ENCODE measurements at places on chromosomes 6 and 20. TPM values are rescaled to one million over a fixed set of nuclear protein-coding genes. Genes with fewer than 3 reads are reported as not detected.
A peak's percentile ranks its signal among the peaks of the same experiment; 100 is the strongest.

GRCh38 chr20:59848182-59848581 is 85.3 kb downstream of the SYCP2 start:
- no peak for DNase-seq

DNA sequence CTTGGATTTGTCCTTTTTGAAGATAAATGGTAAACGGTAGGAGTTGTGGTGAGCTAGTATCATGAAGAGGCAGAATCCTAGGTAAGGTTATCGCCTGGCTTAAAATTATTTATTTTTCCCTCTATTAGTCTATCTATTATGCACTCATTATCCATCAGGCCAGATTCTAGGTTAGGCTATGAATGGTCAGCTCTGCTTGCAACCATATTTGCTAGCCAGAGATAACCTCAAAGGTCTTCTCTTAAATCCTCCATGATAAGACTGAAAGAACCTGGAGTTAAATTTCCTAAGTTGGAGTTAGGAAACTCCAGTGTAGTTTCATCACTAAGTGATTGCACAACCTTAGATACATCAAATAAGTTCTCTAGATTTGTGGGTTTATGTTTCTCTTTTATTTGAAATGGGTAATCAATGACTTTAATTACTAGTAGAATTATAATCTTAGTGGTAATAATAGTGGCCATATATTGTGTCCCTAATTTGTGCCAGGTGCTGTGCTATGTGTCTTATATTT is 302.1 kb upstream of the RUNX2 start:
- DNase-seq = no peak

GRCh38 chr20:63374504-63374903 is 13.4 kb upstream of the CHRNA4 start:
- DNase-seq = no peak

- DNase-seq = no peak
These were observed 57.4 kb downstream of the PRL start for GRCh38 chr6:22239261-22239921.

- no peak for DNase-seq
These were observed 8.1 kb upstream of the TSPYL1 start for GRCh38 chr6:116287689-116288282.

DNA sequence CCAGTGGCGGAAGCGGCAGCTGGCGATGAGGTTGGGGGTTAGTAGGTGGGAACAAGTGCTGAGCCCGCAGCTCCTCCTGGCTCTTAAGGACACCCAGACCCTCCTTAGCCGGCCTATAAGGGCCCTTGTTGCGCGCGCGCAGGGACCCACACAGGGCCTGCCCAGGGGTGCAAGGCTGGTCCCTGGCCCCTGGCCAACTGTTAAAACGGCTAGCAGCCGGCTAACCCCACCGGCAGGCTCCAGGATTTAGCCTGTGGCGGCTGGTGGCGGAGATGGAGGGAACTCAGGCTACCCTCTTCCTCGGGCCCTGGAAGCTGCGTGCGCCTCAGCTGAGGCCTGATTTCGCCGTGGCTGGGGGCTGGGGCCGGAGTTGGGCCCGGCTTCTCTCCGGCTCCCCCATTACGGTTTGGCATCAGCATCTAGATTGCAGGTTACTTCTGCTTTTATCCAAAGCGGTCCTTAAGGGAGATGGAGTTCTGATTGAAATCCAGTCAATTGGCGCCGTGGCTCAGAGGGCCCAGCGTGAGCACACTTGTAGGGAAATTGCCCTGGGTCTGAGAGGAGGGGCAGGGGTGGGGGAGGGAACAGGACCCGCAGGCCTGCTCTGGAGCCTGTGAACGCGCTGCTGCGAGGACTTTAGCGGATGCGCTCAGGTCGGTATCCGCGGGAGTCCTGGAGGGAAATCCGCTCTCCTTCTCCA is 36.9 kb upstream of the CCDC167 start:
- DNase-seq = no peak

DNA sequence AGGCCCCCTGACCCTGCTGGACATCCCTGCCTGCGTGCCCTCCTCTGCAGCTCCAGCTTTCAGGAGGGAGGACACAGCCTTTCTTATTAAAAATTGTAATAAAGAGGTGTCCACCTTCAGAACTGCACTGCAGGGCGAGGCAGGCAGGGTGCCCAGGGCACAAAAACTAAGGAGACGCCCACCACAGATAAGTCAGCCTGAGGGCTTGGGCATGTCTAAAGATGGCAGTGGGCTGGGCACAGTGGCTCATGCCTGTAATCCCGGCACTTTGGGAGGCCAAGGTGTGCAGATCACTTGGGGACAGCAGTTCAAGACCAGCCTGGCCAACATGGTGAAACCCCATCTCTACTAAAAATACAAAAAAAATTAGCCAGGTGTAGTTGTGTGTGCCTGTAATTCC is 7.0 kb upstream of the C20orf144 start:
- DNase-seq = no peak

DNA sequence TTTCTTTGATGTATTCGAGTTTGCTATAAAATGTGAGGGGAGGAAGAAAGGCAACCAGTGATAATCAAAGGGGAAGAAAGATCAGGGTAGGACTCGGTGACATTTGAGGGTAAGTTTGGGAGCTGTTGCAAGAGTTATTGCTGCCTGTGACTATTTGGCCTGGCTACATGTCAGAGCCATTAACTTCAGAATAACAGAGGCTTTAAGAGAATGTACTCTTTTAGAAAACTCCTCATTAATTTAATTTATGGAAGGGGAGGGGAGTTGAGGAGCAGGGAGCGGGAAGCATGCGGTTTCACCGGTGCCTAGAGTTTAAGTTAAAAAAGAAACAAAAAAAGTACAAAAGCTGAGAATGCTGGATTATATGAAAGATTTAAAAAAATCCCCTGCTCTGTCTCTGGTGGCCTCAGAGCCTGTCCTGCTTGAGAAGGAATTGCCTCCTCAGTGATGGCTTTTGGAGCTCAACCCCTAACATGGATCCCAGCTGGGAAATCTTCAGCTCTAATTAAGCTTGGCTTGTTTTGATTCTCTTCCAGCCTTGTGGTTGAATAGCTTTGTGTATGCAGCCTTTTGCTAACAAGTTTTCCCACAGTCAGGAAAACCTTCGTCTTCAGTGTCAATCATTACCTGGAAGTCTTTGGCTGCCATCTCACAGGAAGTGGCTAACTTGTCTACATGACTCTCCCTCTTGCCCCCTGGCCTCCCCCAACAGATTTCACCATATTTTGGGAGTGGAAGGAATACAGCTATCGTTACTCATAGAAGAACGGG is 238.2 kb downstream of the SOX4 start:
- peak; percentile 58 for DNase-seq

GRCh38 chr20:58148891-58149290 is 79.6 kb downstream of the ANKRD60 start:
- DNase-seq = no peak

DNA sequence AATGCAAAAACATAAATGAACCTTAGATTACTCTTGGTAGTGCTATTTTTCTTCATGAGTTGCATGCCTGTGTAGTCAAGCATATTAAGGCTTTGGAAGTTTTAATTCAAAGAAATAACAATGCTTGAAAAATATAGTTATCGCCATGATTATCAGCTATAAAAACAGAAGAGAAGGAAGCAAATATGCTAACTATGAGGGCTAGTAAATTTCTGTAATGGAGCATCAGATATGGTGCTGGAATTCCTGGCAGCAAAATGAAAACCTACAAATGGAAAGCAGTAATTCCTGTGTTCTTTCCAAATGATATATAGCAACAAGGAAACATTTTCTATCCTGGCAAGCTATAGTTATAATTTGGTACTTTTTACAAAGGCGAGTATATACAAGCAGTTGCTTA is 29.7 kb downstream of the DOP1A start:
- DNase-seq = no peak

- no peak for DNase-seq
These were observed 26.8 kb downstream of the ZBTB9 start for GRCh38 chr6:33481192-33481591.

- DNase-seq = no peak
These were observed 46.3 kb downstream of the GRIK2 start for GRCh38 chr6:101439790-101440189.

DNA sequence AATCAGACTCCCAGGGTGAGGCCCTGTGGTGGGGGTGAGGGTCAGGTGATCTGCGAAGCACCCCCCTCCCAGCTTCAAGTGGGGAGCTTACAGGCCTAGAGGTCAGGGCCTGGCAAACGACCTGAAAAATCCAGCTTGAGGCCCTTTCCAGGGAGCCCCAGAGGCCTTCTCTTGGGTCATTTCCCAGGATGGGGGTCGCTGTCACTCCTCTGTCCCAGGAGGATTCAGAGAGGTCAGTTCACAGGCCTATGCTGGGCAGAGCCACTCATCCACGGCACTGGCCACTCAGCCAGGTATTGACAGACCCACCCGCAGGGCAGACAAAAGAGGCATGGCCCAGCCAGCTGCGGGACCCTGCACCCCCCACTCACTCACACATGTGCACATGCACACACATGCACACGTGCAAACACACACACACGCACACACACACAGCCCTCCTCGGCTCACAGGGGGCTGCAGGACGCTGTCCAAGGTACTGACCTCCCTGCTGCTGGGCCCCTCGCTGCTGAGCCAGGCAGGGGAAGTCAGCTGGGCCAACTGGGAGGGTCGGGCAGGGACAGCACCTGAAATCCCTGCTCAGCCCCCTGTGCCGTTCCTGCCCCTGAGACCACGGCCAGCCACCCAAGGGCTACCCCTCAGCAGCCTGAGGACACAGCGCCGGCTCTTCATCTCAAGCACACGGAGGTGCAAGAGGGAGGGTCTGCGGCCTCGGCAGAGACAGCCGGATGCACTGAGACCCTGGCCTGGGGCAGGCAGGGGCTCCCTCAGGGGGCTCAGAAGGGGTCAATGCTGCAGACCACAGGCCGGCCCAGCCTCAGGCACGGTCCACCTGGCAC is 113.8 kb downstream of the TAF4 start:
- DNase-seq = peak; percentile 53

GRCh38 chr6:70857387-70858077 is 99.3 kb downstream of the B3GAT2 start:
- no peak for DNase-seq

- DNase-seq = no peak
These were observed 207.6 kb downstream of the THBS2 start for GRCh38 chr6:169046021-169046420.

- no peak for DNase-seq
These were observed 14.4 kb upstream of the HLA-A start for GRCh38 chr6:29927841-29928388.

The OR2H1 gene
- polyA plus RNA-seq = not detected

The GRIK2 gene
- 0.77 TPM for polyA plus RNA-seq

The MMP24 gene
- 2.3 TPM for polyA plus RNA-seq

The ENPP5 gene
- 10.2 TPM for polyA plus RNA-seq

The IMPG1 gene
- 2.3 TPM for polyA plus RNA-seq

The SDCBP2 gene
- polyA plus RNA-seq = 1.8 TPM

The BTN1A1 gene
- polyA plus RNA-seq = 0.26 TPM

The TUBB2B gene
- 7.6 TPM for polyA plus RNA-seq

The BTN3A1 gene
- 73.7 TPM for polyA plus RNA-seq

The ERVFRD-1 gene
- polyA plus RNA-seq = 0.09 TPM

The GPR63 gene
- polyA plus RNA-seq = 3.8 TPM

Data from right lung (tissue), 10 donors.